ENCODE measurements at places on chromosomes 7 and 10.
A peak's percentile ranks its signal among the peaks of the same experiment; 100 is the strongest.

GRCh38 chr10:69056129-69056528, 31.8 kb upstream of the SRGN start:
- DNase-seq, result no peak

- DNase-seq, result no peak
Observed at GRCh38 chr10:30228417-30229036, 120.6 kb downstream of the MTPAP start.

DNA sequence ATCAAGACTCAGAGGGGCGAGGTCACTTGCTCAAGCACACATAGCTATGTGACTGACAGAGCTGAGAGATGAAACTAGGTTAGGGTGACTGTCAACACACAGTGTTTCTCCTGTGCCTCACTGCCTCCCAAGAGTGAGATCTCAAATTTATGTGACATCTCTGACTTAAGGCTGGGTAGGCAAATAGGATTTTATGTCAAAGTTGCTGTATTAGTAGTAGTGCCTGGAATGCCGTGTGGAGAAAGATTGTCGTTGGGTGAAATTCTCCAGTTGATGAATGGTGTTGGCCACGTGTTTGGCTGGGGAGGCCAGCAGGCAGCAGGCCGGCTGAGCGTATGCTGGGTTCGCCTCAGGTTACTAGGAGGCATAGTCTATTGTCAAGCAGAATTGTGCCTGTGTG, 148.3 kb upstream of the BMPER start:
- no peak for DNase-seq

- DNase-seq, result no peak
Observed at GRCh38 chr7:95251966-95252365, 72.4 kb downstream of the PON1 start.

- no peak for DNase-seq
Observed at GRCh38 chr10:90993340-90993739, 72.5 kb upstream of the ANKRD1 start.

DNA sequence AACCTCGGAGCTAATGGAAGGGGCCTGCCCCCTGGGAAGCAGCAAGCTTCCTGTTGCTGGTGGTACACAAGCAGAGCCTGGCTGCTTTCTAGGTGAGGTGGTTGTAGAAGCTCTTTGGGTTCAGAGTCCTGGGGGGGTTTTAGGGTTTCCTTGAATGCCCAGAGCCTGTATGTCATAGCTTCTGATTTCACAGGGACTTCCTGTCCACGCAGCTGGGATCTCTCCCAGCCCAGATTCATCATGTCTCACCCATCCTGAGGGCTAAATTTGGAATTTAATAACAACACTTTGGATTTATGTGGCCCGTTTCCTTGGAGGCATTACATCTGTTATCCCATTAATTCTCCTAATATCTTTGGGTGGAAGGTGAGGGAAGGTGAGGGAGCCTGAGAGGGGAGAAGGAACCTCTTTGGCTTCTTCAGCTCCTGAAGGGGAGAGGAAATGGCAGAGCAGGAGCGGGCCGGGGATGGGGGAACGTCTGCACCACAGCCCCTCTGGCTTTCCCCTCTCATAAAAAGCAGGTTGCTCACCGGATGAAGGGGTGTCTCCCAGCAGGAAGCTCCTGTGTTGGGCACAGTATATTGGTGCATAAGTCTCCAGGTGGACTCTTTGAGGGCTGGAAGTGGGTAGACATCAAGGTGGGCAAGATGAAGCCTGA, 19.7 kb downstream of the RPS24 start:
- no peak for DNase-seq

DNA sequence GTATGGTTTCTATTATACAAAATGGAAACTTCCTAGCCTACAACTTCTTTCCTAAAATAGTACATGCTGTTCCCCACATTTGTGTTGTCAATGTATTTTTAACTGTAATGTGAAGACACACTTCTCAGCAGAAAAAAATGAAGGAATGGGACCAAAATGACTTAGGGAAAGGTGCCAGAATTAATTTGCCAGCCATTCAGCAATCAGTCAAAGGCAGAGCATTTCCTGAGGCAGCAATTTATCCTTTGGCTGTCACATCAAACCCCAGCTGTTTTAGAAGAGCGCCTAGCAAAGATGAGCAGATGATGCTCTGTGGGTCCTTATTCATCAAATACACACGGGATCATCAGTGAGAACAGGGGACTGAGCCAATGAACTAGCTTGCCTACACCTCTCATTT, 592.5 kb downstream of the KCNMA1 start:
- DNase-seq, result no peak

GRCh38 chr10:25852364-25852941, 81.6 kb upstream of the MYO3A start:
- no peak for DNase-seq

DNA sequence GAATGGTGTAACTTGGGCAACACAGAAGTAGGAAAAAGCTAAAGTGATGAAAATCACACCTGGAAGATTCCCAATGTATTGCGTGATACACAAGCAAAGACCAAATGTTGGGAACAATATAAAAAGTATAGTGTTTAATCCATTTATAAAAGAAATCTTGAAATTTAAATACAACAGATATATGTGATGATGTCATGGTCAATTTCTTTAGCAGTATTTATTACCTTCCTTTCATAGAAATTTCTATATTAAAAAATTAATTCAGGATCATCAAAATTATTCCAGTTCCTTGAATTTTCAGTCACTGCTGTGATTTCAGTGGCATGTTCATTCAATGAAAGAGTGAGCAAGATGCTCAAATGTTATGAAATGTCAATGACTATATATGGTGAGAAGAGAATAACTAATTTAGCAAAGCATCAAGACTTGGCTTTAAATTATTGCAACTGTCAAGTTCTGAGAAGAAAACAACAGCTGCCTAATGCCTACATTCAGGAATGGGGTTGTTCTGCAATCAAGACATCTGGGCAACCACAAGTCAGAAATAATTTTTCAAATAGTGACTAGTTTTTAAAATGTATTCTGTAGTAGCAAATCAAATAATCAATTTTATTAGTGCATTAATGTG, 308.8 kb downstream of the SEMA3D start:
- DNase-seq, result no peak

- DNase-seq, result no peak
Observed at GRCh38 chr10:86212391-86212700, 154.2 kb downstream of the GRID1 start.

DNA sequence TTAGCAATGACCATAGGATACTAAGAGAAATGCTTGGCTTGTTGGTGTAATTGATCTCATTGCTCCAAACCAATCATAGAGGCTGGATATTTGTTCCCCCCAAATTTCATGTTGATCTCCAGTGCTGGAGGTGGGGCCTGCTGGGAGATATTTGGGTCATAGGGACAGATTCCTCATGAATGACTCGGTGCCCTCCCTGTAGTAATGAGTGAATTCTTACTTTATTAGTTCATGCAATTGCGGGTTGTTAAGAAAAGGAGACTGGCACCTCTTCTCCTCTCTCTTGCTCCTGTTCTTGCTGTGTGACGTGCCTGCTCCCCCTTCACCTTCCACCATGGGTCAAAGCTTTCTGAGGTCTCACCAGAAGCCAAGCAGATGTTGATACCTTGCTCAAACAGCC, 630.1 kb downstream of the CALN1 start:
- DNase-seq, result no peak

DNA sequence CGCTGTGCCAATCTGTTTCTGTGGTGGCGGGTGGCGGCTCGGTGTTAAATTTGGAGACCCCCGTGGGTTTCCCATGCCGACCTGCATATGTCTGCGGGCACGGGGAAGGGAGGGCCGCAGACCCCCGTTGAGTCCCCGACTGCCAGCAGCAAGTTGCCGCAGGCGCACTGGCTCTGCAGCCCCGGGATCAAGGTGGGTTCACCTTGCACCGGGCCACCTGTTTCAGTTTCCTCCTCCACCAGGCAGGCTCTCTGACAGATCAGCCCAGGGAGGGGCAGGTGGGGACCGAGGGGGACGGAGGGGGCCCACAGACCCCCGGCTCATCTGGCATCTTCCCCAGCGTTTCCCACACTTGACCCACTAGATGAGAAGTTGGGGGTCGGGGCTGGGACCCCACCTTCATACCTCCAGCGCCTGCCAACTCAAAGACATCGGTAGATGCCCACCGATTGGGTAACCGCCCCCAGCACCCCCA, 95.9 kb downstream of the CUX1 start:
- no peak for DNase-seq

GRCh38 chr10:103905441-103905840, 12.5 kb downstream of the STN1 start:
- DNase-seq, result no peak

DNA sequence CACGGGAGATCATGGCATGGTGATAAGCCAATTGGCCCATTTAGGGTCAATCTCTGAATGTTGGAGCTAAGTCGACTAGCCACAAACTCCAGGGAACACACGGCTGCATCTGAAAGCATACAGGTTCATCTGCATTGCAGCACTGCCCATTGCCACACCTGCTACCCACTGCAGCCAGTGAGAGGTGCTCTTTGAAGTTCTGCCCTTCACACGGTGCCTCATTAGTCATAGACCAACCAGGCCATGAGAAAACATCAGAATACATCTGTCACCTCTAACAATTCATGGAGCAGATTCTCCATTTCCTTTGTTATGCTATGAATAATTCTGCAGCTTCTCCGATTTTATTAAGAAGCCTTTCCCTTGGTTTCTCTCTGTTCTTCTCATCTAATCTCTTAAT, 65.7 kb upstream of the FAM204A start:
- no peak for DNase-seq

DNA sequence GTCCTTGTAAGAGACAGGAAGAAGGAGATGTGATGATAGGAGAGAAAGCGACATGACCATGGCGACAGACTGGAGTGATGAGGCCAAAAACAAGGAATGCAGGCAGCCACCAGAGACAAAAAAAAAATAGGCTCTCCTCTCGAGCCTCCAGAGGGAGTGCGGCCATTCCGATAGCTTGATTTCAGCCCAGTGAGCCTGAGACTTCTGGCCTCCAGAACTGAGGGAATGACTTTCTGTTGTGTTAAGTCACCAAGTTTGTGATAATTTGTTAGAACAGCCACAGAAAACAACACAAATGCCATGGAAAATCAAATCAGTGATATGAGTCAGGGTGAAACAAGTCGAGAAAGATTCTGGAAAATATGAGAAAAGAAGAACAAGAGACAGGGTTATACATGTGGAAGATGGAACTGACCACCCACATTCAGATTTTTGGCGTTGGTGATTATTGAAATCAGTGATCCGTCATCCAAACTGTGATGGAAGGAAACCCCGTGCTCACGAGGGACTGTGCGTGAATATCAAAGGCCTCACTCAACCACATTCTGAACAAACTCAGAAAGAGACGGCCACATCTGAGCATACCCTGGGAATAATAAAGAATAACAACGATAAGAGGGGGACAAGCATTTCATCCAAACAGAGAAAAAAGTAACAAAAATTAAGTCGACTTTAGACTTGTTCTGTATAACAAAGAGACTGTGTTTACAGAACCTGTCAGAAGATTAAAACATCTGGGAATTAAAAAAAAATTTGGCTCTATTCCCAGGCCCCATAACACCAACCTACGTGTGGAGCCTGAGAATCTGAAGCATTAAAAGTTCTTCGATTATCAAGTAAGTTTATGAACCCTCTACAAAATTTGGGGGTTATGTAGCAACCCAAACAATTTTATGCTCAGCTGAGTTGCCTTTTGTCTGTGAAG, 72.1 kb downstream of the EEPD1 start:
- no peak for DNase-seq

DNA sequence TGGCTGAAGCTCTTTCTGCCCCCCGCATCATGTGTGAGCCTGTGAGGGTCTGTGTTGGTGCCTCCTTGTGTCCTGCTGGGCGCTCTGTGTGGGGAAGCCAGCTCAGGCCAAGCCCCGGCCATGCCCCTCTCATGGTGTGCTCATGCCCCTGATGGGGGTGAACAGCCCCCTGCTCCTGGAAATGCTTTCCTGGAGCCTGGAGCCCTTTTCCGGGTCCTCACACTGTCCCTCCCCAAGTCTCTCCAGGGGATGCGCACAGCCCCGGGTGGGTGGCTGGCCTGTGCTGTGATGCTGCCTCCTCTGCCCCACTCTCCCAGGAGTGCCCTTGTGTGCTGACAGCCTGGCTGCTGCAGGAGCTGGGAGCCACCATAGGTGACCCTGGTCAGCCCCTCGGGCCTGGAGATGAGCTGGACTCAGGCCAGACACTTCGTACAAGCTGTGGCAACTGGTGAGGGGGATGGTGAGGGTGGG, 20.8 kb upstream of the ZNF862 start:
- no peak for DNase-seq

DNA sequence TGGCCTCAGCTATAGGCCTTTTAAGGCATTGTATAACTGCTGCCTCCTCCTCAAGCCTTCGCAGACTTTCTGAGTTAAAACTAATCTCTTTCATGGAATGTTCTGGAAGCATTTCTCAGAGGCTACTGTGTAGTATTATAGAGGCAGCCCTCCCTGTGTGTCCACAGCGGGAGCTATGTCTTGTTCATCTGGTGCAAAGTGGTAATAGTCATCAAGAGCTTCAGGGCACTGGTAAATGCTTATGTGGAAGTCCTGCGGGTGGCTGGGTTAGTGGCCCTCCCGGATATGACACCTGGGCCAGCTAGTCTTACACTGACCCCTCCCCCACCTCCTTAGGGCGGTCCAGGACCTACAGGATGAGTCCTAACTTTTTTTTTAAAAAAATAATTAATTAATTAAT, 2.2 kb upstream of the ABHD11 start:
- DNase-seq, result no peak

DNA sequence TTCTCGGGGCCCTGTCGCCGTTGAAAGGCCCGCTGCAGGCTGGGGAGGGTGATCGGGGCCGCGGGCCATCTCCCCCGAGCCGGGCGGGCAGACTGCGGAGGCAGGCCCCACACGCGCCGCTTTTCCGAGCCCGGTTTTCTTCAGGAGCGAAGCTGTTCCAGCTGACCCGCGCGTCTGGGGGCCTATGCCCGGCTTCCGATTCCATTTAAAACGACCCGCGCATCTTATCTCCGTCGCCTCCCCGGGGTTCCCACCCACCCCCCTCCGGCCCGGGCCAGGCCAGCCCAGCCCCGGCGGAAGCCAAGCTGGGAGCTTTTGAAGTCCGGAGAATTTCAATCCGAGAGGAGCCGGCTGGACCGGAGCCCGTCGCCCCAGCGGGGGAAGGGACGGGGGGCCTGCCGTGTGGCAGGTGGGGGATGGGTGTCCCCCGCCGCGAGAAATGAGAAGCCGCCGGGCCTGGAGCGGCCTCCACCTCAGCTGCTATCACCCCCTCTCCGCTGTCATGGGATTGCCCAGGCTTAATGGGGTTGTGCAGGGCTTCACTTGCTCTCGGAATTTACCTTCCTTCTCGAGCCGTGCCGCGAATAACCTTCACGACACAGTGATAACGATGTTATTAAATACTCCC, 3.1 kb upstream of the EVX1 start:
- no peak for DNase-seq

DNA sequence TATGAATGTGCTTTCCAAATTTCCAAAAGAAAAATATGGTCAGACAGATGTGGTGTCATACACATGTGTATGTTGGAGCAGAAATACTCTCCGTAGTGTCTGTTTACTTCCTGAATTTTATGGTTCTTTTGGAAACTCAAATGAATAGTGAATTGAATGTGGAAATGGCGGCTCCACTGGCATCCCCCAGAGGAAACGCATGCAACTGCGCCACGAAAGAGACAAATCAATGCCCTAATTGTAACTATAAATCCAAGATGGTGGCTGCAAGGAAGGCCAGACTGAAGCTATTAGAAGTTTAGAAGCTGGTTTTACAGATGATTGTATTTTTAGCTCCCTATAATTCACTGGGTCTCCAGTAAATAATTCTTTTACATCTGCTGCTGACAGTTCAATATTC, 246.7 kb downstream of the FGFR2 start:
- peak; percentile 39 for DNase-seq

GRCh38 chr10:110387983-110388686, 83.4 kb upstream of the SMNDC1 start:
- DNase-seq, result no peak

GRCh38 chr10:88129013-88129412, 265.6 kb downstream of the PTEN start:
- DNase-seq, result no peak
